ENCODE measurements at places on chromosomes 16 and 17.

- DNase-seq: no peak
Measured at GRCh38 chr16:54400261-54400660, 113.7 kb upstream of the IRX3 start.

- DNase-seq: no peak
Measured at GRCh38 chr17:61508912-61509311, 56.7 kb downstream of the TBX4 start.

DNA sequence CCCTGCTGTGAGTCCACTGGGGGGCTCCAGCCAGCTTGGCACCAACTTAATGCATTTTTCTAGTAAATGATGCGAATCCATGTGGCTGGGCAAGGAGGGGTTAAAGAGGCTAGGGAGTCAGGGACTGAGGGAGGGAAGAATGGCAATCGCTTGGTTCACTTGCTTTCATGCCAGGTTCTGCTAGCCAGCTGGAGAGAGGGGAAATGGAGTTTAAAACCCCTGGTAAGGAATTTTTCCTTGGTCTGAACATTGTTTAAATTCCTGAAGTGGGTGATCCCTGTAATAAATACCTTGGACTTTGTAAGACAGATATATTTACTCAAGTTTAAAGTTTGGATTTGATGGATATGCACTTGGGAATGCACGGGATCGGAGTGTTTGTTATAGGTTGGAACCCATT lies 22.8 kb downstream of the ANKFN1 start:
- no peak for DNase-seq

DNA sequence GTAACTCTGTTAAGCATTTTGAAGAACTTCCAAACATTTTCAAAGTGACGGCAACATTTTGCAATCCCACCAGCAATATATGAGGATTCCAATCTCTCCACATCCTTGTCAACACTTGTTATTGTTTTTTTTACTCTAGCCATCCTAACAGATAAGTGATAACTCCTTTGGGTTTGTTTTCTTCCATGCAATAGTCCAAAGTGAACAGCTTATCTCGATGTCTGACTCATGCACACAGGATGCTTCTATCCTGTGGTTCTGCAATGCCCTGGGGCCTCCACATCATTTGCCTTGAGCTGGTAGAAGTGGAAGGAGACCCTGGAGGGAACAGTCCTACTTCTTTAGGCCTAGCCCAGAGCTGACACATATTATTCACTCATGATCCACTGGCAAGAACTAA lies 13.0 kb downstream of the TLE7 start:
- DNase-seq: no peak

DNA sequence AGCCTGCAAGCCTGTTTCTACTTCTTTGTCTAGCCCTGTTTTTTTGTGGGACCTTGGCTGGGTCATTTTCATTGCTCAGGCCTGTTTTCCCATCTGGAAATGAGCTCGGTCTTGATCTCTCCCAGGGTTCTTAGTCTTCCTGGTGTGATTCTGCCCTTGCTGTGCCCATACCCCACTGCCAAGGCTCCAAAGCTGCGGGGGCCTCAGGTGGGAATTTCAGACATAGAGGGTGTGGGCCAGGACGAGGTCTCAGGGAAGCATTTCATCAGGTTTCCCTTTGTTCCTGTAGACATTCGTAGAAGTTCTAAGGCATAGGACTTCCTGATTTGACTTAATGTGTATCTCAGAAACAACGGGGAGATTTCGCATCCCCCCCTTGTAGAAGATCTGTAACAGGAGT lies 5.8 kb downstream of the MPRIP start:
- no peak for DNase-seq

DNA sequence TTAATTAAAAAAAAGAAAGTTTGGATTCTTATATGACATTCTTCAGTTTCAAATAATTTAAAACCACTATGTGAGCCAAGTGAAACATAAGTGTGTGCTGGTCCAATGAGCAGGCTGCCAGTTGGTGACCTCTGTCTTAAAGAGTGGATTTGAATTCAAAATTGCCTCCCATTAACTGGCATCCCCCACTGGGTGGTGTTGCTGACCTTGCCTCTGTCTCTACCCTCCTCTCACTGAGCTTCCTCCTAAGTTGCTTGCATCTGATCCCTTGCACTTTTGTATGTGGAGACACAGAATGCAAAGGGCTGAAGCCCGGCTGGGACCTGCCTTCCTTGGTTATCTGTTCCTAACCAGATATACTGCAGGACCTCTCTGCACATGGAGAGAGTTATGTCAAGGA lies 160.6 kb downstream of the CYLD start:
- DNase-seq: no peak

GRCh38 chr16:86928523-86929011 lies 350.2 kb downstream of the FOXL1 start:
- DNase-seq: no peak

DNA sequence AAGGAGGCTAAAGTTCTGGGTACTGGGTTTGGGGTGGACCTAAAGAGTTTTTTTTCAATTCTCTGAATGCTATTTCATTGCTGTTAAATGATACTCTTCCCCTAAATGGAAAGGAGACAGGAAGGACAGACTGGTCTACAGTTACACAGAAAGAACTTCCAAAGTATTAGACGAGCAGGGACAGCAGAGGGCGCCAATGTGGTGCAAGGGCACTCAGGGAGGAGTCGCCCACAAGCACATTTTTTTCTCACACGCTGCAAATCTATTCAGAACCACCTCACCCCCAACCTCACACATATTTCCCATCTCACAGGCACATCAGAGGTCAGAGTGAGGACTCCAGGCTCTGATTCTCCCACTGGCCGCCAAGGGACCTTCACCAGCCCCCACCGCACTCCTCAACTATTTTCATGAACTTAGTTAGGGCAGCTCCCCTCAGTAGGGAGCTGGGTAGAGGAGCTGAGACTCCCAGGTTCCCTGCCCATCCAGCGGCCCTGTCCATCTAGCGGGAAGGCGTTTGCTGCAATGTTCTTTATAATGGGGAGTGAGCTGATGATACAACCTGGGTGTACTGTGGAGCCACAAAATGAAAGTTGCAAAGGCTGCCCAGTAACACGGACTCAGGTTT lies 6.8 kb upstream of the CA4 start:
- peak; percentile 91 for DNase-seq

GRCh38 chr16:22375117-22375962 lies 921 bp upstream of the CDR2 start:
- DNase-seq: no peak

DNA sequence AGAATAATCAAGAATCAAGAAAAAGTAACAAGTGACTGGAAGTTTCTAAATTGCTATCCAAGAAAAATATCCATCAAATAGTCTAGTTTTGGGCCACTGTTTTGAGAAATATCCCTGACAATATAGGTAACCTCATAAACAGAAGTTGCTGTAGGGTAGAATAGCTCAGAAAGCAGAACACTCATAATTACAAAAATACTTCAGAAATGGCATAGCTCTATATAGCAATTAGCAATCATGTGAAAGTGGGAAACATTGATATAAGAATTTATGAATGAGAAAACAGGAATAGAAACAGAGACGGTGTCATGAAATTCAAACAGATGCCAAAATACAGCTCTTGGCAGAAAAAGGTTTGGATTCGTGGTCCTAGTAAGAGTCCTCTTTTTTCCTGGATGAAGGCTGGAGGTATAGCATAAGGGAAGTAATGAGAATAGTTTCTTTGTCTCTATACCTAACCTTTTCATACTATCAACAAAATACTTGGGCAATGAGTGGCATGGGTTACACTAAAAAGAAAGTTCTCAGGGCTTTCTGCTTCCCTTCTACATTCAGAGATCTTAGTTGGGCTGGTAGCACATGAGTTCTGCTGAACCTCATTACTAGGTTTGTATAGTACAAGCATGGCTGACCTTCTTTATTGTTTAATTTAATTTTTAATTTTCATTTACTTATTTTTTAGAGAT lies 33.5 kb downstream of the SPAG9 start:
- no peak for DNase-seq

DNA sequence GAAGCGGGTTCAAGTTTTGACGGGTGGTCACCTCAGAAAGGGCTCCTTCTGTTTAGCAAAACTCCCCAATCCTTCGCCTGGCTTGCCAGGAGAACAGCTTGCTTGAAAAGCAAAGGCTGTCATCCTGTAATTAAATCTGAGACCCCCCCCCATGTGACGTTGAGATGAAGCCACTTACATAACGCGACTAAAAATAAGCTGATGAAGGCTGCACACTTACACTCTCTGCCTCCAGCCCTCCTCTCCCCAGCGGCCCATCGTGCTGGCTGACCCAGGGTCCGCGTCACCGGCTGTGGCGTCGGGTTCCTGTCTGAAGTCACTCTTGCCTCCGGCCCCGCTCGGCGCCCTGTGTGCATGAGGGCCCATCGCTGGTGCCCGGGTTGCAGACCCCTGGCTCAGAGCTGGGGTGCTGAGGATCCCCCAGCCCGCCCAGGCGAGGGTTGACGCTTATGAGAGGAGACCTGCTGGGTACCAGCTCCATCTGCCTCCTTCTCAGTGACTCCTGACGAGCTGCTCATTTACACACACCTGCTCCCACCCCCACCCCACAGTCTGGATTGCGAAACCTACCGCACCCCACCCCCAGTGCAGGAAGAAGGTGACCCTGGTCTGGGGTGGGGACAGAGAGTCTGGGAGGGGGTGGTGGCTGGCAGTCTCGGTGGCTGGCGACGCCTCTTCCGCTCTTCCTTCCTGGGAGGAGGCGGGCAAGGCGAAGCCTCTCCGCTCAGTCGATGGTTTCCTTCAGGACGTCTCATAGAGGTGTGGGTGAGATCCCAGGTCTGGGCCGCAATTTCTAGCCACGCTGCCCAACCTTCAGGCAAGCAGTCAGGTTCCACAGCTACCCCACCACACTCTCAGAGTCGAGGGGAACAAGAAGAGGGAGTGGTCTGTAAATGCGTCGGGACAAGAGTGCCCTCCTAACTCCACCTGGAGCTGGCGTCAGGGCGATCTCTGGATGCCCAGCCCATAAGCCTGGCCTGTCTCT lies 3.1 kb upstream of the BAIAP2 start:
- DNase-seq: no peak

DNA sequence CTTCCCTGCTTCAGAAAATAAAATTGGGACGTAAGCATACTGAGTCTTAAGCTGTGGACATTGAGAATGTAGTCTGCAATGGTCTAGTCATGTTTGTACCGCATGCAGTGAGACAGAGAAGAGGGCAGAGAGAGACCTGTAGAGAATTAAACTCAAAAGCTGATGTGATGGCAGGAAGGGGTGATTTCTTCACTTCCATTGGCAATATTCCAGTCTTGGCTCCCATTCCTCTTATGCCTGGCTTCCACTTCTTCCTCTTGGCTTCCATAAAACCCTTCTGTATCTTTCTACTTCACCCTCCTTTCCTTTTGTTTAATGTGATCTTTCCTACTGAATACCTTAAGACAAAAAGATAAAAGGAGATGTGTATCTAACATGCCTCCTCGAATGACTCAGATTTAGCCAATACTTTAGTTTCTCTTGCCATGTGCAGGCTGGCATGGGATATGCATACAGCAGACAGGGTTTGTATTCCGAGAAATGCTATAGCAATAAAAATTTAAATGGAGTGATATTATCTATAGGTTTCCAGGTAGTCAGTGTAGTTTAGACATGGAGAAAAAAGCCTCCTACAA lies 423.1 kb upstream of the DYNLRB2 start:
- no peak for DNase-seq

DNA sequence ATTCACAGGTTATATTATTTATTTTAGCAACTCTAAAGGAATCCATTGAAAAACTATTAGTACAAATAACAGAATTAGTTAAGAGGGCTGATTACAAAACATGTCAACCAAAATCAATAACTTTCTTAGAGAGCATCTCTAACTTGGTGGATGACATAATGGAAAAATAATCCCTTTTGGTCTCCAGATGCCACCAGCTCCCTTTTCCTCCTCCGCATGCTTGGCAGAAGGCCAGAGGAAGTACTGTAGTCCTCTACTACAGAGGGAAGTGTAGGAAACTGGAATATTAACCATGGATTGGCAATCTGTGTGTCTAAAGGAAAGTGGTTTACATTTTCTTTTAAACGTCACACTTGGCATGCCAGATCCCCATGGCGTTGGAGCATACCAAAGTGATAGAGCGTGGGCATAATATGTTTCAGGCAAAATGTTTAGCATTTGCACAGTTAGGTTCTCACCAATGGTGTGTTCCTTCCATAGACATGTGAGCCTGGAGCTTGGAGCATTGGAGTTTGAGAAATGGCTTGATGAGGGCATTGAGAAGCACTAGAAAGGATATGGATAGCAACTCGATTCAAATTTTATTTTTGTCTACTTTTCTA lies 106.3 kb downstream of the PRKCB start:
- DNase-seq: no peak

DNA sequence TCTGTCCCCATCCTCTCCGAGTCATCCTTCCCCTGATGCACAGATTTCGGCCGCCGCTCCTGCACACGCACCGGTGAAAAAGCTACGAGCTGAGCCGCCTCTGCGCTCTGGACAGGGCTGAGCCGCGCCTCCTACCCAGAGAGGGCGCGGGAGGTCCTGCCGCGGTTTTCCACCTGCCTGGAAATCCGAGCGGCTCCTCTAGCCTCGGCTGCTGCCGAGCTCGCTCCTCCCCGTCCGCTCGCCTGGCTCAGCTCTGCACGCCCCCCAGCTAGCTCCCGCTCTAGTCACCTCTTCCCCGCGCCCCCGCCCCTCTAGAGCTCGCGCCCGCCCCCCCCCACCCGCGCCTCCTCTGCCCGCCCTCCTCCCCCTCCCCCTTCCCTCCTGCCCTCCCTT lies 198 bp upstream of the SHISA9 start:
- peak; percentile 86 for DNase-seq

DNA sequence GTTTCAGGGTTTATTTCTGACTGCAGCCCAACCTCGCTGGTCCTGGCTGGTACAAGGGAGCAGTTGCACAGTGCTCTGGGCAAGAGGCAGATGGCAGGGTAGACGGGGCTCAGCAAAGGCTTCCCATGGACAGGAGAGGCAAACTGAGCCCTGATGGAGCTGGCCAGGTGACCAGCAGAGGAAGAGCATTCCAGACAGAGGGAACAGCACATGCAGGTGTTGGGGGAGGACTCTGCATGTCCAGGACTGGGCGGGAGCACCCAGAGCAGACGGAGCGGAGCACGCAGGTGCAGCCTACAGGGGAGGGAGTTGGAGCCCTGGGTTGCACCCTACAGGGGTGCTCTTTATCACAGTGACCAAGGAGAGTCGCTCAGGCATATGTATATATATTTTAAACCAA lies 285.3 kb downstream of the FOXL1 start:
- no peak for DNase-seq

GRCh38 chr16:5895137-5895536 lies 797.5 kb upstream of the EEF2KMT start:
- DNase-seq: no peak

DNA sequence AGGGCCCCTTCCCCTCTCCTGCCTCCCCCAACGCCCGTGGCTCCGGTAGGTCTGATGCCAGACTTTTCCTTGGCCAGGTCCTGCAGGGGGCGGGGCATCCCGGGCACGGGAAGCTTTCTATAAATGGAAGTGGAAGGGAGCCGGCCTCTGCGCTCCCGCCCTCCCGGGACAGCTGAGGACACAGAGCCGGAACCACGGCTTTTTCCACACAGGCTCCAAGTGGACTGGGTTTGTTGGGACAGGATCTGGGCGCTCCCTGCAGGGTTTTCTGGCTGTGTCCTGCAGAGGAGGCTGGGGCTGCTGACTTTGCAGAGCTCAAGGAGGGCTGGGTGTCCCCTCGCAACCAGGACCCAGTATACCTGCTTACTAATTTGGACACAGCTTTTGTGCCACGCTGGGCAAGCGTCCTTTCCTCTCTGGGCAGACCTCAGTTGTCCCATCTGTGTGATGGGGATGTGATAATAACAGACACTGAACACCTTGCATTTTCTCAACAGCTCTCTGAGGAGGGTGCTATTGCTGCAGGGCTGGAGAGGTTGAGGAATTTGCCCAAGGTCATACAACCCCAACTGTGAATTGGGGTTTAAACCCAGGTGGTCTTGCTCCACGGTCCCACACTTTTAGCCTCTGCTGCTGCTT lies 1.8 kb downstream of the TNS4 start:
- DNase-seq: peak; percentile 80

- DNase-seq: no peak
Measured at GRCh38 chr16:27366687-27367460, 35.1 kb upstream of the IL21R start.

All from ecto neural progenitor cell (in vitro differentiated cells).